CD4-positive, alpha-beta memory T cell (primary cell): ENCODE measurements at places on chromosomes 5 and 9. TPM values are rescaled to one million over a fixed set of nuclear protein-coding genes. Genes with fewer than 3 reads are reported as not detected.

DNA sequence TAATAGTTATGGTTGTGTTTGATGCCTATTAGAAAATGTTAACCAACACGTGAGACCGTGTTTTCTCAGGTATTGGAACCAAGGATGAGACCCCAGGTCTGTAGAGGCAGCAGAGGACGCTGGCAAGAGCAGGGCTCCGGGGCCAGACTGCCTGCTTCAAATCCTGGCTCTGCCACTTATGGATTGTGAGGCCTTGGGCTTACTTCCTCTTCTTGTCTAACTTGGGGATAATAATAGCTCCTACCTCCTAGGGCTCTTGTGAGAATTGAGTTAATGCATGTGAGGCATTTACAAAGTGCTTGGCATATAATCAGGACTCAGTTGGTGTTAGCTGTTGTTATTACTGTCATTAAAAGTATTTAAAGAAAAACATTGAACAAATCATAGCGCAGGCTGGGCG is 85.5 kb upstream of the PITX1 start:
- no peak for DNase-seq

DNA sequence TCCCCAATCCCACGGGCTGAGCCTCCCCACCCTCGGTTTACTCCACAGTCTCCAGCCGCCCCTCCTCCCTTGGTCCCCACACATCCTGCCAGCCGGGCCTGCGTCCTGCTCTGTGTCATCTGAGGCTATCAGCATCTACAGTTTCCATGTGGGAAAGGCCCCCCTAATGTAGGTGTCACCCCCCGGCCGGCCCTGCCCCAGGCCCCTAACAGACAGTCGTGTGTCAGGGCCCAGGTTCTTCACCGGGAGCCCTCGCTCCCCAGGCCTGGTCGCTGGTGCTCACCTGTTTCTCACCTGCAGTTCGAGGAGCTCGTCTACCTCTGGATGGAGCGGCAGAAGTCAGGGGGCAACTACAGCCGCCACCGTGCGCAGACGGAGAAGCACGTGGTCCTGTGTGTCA is 62.7 kb downstream of the KCNT1 start:
- DNase-seq: no peak

- no peak for DNase-seq
These were observed 22.8 kb downstream of the SARDH start for GRCh38 chr9:133715295-133715865.

DNA sequence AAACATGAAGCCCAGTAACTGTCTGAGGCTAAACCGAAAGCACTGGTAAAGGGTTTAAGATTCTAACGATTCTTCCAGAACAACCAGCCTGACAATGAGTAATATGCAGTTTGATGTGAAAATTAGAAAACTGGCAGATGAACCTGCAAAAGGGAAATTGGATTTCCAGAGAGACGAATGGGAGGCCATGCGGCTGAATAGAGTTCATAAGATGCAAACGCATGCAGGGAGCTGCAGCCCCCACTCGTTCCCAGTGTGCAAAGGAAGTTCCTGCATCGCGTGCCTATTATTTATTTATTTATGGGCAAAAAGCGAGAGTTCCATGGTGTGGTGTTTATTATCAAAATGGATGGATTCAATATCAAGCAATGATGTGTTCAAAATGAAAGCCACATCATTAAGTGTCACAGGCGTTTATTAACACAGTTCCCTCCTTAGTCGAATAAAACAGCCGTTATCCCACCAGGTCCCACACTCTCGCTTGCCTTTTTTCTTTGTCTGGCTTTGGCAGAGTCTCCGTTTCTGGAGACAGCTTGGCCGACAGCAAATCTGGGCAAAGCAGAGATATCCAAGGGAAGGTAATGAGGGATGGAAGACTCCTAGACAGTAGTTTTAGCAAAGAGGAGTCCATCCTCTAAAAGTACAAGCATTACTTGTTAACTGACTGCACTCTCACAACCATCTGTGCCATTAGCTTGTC is 451.4 kb downstream of the KDM4C start:
- DNase-seq: no peak

DNA sequence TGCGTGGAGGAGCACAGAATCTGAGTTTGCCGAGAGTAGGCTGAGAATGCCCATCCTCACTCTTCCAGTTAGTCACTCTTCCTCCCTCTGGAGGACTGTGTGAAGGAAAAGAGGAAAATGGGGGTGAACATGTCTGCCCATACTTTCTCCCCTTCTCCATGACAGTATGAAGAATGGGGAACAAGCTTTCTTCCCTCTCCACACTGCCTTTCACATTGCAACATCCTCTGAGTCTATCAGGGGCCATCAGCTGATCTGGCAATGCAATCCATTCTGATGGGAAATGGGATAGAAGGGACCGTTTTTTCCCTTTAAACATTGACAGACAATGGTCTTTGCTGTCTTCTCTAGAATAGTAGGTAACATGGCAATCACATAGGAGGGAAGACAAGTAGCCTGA is 56.8 kb downstream of the UGCG start:
- no peak for DNase-seq

GRCh38 chr9:83920469-83920926 is 734 bp downstream of the KIF27 start:
- peak; percentile 68 for DNase-seq

DNA sequence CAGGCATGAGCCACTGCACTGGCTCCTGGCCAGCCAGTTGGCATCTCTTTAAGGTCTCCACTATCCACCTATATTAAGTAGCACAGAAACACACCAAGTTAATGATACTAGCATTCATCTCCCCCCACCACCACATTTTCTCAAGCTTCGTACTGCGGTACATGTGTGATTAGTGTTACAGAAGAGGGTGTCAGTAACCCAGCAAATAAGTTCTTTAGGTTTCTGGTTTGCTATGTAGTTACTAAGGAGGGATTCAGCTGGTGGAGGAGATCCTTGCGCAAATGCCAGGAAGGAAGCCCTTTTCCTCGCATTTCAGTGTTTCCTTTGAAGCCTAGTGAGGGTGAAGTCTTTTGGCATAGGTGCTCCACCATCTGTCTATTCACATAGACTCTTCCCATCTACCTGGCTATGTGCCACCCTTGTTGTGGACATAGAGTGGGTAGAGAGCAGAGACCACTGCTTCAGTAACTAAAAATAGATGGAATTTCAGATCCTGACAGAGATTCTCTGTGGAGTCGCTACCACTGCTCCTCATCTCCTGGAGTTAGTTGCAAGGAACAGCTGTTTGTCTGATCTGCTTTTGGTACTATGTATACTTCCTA is 16.7 kb downstream of the UBE2D2 start:
- no peak for DNase-seq

DNA sequence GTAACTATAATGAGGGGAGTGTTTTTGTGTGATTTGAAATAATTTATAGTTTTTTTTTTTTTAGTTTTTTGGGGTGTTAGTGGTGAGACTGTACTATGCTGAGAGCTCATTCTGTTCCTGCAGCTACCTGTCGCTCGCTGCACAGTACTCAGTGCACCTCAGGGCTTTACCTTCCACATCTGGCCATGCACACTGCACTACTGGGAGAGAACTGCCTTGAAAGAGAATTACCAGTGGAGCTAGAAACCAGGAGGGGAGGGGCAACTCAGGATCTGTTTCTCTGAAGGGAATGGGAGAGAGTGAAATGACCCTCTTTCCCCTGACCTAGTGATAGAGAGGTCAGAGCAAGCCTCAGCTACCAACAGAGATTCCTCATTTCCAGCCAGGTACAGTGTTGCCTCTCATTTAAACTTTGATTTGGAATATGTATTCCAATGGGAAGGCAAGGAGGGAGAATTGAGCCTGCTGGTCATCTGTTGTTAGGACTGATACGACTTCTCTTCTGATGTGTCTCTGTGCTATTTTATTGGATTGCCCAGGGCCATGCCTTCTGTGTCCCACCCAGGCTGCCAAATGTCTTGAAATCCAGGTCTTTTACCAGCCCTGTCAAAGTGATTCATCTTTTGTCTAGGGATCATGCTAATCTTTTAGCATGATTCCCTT is 8.9 kb downstream of the ATG10 start:
- DNase-seq: no peak

GRCh38 chr5:172004824-172005237 is 1.6 kb downstream of the FBXW11 start:
- DNase-seq: peak; percentile 24

DNA sequence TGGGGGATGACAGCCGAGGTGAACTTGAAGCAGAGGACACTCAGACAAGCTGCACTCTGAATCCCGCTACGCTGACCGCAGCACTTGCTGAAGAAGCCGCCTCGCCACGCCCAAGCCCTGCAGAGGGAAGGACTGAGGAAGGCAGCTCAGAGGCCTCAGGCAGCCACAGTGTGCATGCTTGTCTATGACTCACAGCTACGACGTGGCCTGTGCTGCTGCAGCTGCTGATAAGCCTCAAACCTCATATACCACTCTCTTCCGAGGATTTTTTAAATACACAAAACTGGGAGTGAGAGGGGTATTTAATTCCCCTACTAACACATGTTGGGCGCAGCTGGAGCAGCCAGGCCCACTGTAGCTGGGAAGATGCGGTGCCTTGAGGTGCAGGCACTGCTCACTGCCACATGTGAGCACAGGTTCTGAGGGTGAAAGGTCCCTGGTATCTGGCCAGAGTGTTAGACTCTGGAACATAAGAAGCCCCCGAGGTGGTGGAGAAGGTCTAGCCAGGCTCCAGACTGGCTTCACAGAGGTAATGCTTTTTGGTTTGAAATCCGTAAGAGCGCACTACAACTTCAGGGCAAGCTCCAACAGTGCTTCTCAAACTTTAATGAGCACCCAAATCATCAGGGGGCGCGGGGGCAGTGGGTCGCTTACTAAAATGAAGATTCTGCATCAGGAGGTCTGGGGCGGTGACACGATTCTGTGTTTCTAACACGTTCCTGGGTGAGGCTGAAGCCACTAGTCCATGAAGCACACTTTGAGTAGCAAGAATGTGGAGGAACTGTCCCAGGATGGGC is 196.8 kb downstream of the AUH start:
- DNase-seq: peak; percentile 27

- DNase-seq: no peak
These were observed 35.8 kb downstream of the PPARGC1B start for GRCh38 chr5:149765932-149766331.

GRCh38 chr5:99936911-99937310 is 598.3 kb upstream of the FAM174A start:
- no peak for DNase-seq

DNA sequence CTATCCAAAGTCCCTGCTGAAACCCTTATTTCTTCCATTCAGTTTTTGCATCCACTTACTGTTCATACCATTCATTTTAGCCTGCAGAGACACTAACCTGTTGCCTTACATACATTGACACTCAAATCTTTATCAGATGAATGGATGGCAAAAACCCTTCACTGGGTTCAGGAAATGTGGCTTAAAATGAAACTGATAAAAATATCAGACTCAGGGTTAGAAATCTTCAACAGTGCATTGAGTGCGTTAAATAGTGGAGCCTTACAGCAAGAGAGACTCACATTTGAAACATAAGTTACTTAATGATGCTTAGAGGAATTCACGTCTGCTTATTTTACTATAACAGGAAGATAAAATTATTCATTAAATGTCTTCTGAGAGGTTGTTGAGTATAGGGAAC is 28.0 kb upstream of the BNC2 start:
- no peak for DNase-seq

GRCh38 chr5:179759581-179760551 is 27.2 kb downstream of the MAML1 start:
- no peak for DNase-seq

GRCh38 chr5:135186662-135187522 is 152.9 kb upstream of the PITX1 start:
- DNase-seq: no peak

GRCh38 chr9:113548221-113549041 is 84.9 kb downstream of the RGS3 start:
- no peak for DNase-seq

DNA sequence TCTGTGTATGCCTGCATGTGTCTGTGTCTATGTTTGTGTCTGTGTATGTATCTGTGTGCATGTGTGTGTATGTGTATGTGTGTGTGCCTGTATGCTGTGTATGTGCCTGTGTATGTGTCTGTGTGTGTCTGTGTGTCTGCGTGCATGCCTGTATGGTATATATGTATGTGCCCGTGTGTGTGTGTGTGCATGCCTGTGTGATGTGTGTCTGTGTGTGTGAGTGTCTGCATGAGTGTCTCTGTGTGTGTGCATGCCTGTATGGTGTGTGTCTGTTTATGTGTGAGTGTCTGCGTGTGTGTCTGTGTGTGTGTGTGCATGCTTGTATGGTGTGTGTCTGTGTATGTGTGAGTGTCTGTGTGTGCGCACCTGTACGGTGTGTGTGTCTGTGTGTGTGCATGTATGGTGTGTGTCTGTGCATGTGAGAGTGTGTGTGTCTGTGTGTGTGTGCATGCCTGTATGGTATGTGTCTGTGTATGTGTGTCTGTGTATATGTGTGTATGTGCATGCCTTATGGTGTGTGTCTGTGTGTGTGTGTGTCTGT is 137.1 kb upstream of the IRX2 start:
- no peak for DNase-seq

- DNase-seq: no peak
These were observed 112.0 kb upstream of the CTNND2 start for GRCh38 chr5:12016159-12016746.

PPP2R2B gene
- 13.0 TPM for polyA plus RNA-seq

PCDHB4 gene
- polyA plus RNA-seq: not detected

ADAMTS2 gene
- polyA plus RNA-seq: not detected

GNA14 gene
- polyA plus RNA-seq: not detected

EDIL3 gene
- not detected for polyA plus RNA-seq

RNF208 gene
- not detected for polyA plus RNA-seq
